ENCODE measurements at places on chromosomes 11 and 22.

- DNase-seq: no peak
Observed at GRCh38 chr22:28780296-28780695, 7.8 kb downstream of the CCDC117 start.

GRCh38 chr22:30572840-30573593 is 1.4 kb downstream of the GAL3ST1 start:
- DNase-seq: no peak

GRCh38 chr11:57778318-57779037 is 16.9 kb downstream of the CTNND1 start:
- no peak for DNase-seq

DNA sequence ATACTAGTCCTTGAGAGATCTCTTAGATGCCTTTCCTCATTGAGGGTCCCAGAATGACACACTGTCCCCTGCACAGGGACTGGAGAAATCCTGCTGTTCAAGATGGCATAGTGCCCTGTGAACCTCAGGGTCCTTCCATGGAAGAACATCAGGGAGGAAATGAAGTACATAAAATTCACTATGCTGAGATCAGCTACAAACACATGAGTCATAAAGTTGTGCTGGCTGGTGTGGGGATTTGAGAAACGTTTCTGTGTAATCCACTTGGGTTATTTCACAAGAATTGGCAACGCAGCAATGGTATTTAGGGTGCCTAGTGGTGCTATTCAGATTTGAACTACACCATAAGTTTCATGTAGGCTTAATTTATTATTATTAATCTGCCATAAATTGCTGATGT is 174.4 kb downstream of the MAML2 start:
- no peak for DNase-seq

DNA sequence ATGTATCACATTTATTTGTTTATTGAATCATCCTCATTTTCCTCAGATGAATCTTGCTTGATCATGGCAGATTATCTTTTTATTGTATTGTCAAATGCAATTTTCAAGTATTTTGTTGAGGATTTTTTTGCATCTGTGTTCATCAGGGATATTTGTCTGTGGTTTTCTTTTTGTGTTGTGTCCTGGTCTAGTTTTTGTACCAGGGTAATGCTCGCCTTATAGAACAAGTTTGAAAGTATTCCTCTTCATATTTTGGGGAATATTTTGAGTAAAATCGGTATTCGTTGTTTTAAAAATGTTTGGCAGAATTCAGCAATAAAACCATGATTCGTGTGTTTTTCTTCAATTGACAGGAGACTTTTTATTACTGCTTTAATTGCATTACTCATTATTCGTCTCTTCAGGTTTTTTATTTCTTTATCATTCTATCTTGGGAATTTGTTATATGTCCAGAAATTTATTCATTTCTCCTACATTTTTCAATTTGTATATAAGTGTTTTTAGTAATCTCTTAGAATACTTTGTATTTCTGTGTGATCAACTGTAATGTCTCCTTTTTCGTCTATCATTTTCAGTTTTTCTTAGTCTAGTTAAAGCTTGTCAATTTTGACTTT is 113.4 kb upstream of the SERPIND1 start:
- DNase-seq: no peak

- no peak for DNase-seq
Observed at GRCh38 chr11:103947546-103947919, 88.9 kb upstream of the DDI1 start.

DNA sequence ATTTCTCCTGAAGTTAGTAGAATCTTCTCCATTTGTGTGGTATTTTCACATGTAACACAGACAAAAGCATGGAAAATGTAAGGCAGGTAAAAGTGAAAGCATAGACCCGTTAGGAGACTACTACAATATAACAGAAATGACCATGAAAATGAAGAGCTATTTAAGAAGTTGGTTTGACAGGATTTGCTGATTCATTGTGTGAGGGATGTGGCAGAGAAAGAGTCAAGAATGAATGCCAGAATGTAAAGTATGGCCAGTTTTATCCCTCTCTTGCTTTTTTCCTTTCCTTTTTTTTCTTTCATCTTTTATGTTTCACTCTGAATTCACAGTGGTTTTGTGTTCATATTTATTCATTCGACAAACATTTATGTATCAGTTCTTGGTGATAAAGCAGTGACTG is 115.9 kb downstream of the ARFGAP2 start:
- DNase-seq: no peak

DNA sequence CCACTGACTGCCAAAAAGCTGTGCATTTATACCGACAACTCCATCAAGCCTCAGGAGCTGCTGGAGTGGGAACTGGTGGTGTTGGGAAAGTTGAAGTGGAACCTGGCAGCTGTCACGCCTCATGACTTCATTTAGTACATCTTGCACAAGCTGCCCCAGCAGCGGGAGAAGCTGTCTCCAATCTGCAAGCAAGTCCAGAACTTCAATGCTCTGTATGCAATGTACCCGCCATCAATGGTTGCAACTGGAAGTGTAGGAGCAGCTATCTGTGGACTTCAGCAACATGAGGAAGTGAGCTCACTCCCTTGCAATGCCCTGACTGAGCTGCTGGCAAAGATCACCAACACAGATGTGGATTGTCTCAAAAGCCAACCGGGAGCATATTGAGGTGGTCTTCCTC is at the start of gene SLC22A25:
Gene SLC22A25, minus strand, starts transcription at position 67 of the 400 bp plus-strand sequence. CDS start 13,947 bp downstream, outside the sequence.
- no peak for DNase-seq

DNA sequence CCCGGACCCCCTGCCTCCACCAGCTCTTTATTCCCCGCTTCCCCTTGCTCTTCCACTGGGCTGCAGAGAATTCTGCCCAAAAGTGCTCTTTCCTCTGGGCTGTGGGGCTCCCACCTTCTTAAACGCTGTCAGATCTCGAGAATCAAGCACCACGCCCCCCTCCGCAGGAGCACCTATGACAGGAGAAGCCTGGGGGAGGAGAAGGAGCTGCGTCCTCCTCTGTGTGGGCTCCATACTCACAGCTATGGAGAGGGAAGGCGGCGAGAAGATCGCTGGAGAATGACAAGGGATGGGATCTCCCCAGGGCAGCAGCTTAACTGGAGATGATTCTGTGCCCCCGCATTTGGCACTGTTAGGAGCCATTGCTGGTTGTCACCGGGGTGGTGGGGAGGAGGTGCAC is 19.7 kb downstream of the SHISAL1 start:
- no peak for DNase-seq

- DNase-seq: no peak
Observed at GRCh38 chr11:77188633-77189491, 60.8 kb downstream of the MYO7A start.

DNA sequence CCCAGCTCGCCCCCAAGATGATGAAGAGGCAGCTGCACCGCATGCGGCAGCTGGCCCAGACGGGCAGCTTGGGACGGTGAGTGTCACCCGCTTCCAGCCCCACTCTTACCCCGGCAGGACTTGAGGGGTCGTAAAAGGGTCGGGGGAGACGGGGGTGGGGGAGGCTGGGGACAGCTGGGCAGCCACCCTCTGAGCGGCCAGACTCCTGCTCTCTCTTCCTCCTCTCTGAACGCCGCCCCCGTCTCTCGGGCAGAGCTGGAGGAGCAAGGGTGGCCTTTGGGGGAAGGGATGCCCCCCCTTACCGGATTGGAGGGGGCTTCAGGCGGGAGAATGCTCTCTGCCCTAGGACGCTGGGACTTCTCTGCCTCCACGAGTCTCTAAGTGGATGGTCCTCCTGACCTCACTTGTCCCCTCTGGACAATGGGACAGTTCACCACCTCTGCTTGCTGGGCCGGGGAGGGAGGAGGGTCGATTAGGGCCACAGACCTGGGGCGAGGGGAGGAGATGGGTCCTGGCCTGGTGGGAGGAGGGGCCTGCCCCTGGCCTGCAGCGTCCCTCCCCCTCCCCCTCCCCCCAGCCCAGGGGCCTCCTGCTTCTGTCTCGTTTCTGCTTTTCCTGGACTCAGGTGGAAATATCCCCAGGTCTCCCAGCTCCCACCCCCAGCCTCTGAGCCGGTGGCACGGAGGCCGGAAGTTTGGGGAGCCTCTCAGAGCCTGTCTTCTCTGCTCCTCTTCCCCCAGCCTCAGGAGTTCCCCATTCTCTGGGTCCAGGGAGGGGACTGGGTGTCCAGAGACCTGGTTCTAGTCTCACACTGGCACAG is 512 bp downstream of the SH3BP1 start:
- DNase-seq: no peak

DNA sequence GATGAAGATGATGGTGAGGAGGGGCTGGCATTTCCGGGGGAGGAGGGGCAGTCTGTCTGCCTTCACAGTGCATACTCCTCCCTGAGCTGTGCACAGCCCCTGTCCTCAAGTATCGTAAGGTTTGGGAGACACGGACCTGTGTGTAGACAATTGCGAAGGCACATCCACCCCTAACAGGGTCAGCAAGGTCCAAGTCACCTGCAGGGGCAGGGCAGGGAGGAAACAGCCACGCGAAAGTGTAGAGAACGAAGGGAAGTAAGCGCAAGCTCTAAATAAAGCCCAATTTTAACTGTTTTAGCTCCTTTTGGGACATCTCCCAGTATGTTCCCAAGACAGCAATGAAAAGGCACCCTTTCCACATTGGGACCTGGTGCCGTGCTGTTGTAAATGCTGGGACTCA is 448.2 kb downstream of the TBC1D22A start:
- no peak for DNase-seq

- DNase-seq: no peak
Observed at GRCh38 chr11:83641511-83641910, 355.3 kb upstream of the CCDC90B start.

GRCh38 chr11:108854346-108854745 is 189.5 kb downstream of the DDX10 start:
- no peak for DNase-seq

DNA sequence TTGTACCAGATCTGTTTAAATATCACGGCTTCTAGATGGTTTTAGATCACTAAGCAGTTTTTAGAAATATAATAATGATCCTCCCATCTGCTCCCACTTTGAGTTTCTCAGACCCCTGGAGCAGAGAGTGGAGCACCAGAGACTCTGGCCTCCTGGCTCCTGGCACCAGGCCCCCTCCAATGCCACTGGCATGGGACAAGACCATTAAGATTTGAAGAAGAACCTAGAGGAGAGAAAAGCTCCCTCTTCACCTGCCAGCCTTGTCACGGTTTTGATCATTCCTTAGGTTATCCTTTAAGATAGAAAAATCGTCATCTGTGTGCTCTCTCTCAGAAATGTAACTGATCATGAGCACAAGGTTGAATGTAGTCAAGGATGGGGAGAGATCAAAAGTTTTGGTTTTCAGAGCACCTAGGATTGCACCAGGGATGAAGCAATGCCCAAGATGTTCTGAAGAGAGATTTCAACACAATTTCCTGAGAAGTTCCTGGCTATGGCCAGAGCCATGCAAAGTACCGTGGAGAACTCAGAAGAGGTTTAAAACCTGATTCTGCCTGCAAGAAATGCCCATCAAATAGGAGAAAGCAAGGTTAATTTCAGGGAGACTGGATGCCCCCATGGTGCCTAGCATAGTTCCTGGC is 22.2 kb downstream of the IL10RA start:
- no peak for DNase-seq

- no peak for DNase-seq
Observed at GRCh38 chr11:104968856-104969776, 742 bp upstream of the CASP4 start.

DNA sequence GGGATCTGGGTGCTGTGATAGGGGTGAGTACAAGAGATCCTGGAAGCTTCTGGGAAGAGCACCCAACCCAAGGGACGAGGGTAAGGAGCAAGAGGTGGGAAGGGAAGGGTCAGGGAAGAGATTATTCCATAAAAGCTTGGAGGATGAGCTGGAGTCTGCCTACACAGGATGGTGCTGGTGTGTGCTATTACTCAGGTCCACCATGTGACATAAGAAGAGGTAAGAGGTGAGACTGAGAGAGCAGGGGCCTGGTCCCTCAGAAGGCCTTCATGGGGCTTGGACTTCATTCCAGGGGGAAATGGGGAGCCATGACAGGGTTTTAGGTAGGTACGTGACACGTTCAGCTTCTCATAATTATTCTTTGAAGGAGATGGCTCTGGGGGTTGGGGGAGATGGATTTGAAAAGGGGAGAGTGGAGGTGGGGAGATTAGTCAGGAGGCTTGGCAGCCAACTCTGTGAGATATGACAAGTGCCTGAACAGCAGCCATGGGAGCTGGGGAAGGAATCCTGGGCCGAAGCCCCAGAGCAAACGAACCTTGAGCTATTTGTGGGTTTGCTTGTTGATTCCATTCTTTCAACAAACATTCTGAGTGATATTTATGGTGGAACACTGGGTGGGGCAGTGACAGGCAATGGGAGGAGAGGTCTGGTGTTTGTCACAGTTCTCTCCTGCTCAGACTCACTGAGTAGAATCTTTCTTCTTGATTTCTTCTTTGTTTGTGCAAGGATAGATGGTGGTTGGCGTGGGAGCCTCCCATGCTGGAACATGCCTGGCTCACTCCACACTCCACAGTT is 11.2 kb upstream of the NCAM1 start:
- DNase-seq: no peak

DNA sequence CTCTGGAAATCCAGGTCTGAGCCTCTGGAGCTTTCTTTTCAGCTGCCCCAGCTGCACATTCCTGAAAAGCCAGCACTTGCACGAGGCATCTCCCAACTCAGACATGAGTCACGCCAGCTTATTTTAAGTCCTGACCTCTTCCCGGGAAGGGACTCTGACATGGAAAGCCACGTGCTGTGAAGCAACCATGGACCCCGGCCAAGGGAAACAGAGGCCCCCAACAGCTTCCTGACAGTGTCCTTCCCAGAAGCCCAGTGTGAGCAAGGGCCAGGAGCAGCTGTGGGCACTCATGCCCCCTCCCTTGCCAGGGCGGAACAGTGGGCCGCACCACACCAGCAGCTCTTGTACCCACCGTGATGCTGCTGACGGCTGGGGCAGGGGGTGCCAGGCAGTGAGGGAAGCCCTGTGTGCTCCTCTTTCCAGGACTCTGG is 118.8 kb upstream of the CADM1 start:
- no peak for DNase-seq

DNA sequence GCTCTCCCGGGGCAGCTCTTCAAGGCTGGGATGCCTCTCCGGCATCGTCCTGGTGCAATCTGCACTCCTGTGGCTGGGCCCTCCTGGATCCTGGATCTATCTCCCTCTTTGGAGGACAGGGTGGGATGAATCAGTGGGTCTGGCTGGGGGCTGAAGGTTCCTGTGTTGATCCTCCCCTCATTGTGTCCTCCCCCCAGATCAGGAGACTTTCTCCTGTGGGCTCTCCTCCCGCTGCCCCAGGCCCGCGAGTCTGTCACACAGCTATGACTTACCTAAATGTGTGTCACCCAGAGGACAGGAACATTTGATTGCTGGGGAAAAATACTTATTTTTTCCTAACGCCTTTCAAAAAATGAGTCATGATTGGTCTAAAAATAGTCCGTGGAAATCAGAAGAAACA is 106.8 kb upstream of the NECTIN1 start:
- DNase-seq: no peak
